ENCODE measurements at places on chromosomes 2 and 18. TPM values are rescaled to one million over a fixed set of nuclear protein-coding genes. Genes with fewer than 3 reads are reported as not detected.

GCG gene
- total RNA-seq: not detected

RFTN2 gene
- 7.5 TPM for total RNA-seq

TCF7L1 gene
- 7.1 TPM for total RNA-seq

PUS10 gene
- 5.5 TPM for total RNA-seq

ATRAID gene
- 112 TPM for total RNA-seq

IL1RN gene
- 0.57 TPM for total RNA-seq

IL36B gene
- not detected for total RNA-seq

MYO5B gene
- 1.1 TPM for total RNA-seq

CNTNAP5 gene
- total RNA-seq: not detected

AQP12B gene
- total RNA-seq: not detected

POTEC gene
- total RNA-seq: not detected

SGPP2 gene
- 30.6 TPM for total RNA-seq

ZBTB7C gene
- total RNA-seq: 2.1 TPM

AKAIN1 gene
- not detected for total RNA-seq
